Fibroblast of skin of back (primary cell): ENCODE measurements at places on chromosomes 16 and 17.

DNA sequence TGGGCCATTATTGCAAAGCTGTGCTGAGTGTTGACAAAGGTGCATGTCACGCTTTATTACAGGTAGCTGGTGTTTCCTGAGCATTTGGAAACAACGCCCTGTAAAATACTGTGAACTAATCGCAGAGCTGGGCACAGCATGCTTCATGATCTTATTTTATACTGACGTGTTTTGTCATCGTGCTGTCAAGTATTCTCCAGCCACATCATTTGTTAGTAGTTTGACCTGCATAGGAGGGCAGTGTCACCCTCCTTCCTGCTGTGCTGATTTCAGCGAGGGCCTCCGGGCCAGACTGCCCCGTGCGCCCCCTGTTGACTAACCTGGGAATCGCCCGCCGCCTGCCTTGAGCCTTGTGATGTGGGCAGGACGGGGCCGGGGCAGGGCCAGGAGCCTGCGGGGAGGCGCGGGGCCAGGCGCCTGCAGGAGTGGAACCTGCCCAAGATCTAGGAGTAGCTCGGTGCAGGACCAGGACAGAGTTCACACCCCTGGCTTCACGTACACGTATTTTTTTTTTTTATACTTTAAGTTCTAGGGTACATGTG lies 820.7 kb downstream of the KCNJ18 start:
- no peak for DNase-seq

GRCh38 chr16:62583414-62583813 lies 547.2 kb upstream of the CDH8 start:
- no peak for DNase-seq

GRCh38 chr16:30663038-30663437 lies 4.8 kb downstream of the FBRS start:
- DNase-seq: no peak

GRCh38 chr16:66434619-66435430 lies 7.7 kb downstream of the BEAN1 start:
- no peak for DNase-seq

GRCh38 chr17:63701868-63702720 lies 2.2 kb upstream of the LIMD2 start:
- no peak for DNase-seq

- DNase-seq: peak; percentile 88
These were observed at the start of gene NDUFB10 for GRCh38 chr16:1959269-1960039. TSS of gene NDUFB10 (plus strand) at chr16:1959538. CDS start at chr16:1959625, 87 bp downstream.

- no peak for DNase-seq
These were observed 93.8 kb downstream of the PGS1 start for GRCh38 chr17:78472035-78472905.

DNA sequence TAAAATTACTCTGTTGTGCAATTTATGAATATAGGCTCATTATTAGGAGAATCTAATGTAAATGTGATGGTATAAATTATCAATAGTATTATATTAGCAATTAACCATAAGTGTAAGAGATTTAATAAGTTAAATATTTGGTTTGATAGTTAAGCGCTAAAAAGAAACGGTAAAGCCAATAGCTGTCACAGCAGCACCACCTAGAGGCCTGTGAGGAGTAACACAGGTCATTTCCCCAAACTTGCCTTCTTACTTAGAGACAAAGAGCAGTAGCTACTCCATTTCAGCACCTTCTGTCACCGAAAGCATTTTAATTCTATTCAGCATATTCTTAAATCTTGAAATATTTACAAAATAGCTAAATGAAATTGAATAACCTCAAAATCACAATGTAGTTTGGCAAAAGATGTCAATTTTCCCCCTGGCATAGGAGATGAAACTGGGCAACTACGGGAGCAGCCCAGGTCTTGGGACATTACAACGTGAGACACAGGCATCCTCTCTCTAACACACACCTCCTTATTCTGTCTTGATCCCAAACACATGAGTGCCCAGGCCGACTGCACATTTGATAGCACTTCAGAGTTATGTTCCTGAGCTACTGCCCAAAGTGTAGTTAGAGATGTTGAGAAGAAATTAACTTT lies 14.3 kb upstream of the DYNLRB2 start:
- peak; percentile 63 for DNase-seq

DNA sequence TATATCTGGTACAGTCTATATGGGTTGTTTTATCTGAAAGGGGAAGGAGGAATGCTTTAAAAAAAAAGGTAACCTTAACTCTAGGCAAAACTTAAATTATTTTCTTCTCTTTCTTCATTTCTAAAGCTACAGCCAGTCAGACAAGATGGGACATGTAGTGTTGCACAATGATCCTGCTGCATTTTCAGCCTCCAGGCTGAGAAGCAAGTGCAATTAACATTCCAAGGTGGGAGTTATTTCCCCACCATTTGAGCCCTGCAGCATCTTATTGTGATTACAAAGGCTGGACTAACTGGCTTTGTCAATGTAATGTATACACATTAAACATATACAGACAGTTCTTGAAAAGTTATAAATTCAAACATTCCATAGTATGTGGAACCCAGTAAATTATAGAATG lies 22.6 kb upstream of the NF1 start:
- no peak for DNase-seq

DNA sequence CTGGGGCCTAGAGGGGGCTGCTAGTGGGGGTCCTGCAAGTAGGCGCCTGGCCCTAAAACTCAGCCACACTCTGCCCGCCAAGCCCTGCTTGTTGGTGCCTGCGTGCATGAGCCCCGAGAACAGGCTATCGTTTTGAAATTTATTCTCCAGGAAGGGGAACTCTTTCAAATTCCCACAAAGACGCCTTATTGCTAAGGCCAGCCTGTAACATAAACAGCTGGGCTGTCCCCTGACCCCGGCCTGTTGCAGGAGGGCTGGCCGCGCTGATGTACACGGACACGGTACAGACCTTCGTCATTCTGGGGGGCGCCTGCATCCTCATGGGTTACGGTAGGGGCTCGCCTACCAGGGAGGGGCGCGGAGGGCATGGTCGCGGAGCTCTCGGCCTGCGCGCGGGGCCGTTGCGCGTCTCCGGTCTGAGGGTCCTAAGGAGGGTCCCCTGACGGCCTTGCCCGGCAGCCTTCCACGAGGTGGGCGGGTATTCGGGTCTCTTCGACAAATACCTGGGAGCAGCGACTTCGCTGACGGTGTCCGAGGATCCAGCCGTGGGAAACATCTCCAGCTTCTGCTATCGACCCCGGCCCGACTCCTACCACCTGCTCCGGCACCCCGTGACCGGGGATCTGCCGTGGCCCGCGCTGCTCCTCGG lies 4.3 kb downstream of the SLC5A2 start:
- DNase-seq: no peak

- DNase-seq: no peak
These were observed 5.4 kb upstream of the SLC5A10 start for GRCh38 chr17:18946536-18946935.

DNA sequence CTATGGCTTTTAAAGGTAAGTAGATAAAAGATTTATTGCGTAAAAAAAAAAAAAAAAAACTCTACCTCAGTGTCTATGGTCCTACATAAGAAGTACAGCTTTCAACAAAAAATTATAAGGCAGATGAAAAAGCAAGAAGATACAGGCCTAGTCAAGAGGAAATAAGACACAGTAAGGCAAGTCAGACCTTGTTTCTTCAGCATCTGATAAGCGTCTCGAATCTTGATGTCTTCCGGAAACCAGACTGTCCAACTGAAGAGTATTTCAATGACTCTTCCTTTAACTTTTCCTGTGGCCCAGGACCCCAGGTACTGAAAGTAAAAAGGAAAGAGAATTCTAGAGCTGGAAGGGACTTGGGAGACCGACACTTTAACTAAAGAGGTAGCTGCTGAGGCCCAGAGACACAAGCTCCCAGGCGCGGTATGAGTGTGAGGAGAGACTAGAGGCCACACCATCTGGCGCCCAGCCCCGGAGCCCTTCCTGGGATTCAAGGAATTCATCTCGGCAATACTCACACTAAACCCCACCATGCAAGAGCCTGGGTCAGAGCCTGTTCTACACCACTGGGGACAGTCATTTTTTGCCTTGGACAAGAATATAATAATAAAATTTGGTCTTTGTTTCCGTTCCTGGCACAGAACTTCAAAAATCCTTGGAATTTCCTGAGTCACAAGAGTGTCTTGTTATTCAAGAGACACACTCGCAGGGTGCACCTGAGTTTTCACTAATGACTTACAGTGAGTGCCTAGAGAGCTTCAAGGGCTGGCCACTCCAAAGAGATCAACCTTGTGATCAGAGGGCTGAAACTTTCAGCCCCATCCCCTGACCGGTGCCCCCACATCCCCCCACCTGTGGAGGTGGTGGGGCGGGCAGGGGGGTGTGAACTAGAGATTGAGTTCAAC lies 18.6 kb downstream of the GGA2 start:
- DNase-seq: peak; percentile 67

DNA sequence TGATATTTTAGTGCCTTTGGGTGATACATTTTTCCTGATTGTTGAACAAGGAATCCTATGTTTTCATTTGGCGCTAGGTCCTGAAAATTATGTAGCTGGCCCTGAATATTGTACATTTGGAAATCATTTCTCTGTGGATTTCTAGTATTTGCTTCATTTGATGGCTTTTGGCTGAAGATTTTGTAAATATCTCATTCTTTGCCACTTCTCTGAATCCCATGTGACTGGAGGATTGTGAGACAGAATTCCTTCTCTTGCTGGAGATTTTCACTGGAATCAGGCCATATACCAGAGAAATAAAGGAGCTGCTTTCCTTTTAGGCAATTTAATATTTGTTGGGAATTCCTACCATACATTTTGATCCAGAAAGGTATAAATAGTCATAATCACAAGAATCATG lies 8.6 kb downstream of the KRT28 start:
- no peak for DNase-seq

GRCh38 chr17:50531428-50532025 lies 1.0 kb upstream of the EPN3 start:
- DNase-seq: no peak

GRCh38 chr16:89246383-89246902 lies 28.9 kb downstream of the ZNF778 start:
- DNase-seq: no peak

GRCh38 chr16:1519831-1520230 lies 13.6 kb upstream of the TMEM204 start:
- no peak for DNase-seq

- DNase-seq: no peak
These were observed 109.7 kb upstream of the CLEC3A start for GRCh38 chr16:77912617-77913016.

- no peak for DNase-seq
These were observed 14.8 kb downstream of the COX6A2 start for GRCh38 chr16:31413381-31413780.

DNA sequence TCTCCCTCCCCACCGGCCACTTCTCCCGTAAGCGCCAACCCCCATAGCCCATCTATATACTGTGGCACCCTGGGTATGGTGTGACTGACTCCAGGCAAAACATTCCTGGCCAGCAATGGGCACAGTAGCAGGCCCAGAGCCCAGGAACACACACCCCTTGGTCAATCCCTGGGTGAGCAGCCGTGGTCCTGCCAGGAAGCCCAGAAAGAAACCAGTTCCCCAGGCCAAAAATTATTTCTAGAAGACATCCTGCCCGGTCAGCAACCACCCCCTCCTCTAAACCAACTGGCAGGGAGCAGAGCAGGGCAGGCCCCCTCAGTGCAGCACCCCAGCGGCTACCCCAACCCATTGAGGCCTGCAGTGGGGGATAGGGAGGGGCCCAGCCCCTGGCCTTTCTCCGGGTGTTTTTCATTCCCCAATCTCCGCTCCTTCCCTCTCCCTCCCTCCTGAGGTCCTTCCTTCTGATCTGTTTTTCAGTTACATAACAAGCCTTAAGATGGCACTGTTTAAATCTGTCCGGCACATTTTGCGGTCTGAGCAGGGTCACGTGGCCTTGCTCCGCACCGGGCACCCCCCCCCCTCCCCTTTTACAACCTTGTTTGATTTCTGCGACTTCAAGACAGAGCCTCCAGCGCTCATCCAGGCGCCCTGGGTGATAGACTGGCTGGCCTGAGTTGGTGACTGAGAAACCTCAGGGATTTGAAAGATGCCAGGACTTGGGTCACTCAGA lies 2.0 kb downstream of the NPTX1 start:
- DNase-seq: peak; percentile 38

GRCh38 chr16:67750466-67750865 lies 31.4 kb upstream of the GFOD2 start:
- no peak for DNase-seq

- no peak for DNase-seq
These were observed 70.3 kb upstream of the MMP2 start for GRCh38 chr16:55408661-55409060.

- DNase-seq: peak; percentile 13
These were observed 14.1 kb upstream of the NDEL1 start for GRCh38 chr17:8421571-8421970.

DNA sequence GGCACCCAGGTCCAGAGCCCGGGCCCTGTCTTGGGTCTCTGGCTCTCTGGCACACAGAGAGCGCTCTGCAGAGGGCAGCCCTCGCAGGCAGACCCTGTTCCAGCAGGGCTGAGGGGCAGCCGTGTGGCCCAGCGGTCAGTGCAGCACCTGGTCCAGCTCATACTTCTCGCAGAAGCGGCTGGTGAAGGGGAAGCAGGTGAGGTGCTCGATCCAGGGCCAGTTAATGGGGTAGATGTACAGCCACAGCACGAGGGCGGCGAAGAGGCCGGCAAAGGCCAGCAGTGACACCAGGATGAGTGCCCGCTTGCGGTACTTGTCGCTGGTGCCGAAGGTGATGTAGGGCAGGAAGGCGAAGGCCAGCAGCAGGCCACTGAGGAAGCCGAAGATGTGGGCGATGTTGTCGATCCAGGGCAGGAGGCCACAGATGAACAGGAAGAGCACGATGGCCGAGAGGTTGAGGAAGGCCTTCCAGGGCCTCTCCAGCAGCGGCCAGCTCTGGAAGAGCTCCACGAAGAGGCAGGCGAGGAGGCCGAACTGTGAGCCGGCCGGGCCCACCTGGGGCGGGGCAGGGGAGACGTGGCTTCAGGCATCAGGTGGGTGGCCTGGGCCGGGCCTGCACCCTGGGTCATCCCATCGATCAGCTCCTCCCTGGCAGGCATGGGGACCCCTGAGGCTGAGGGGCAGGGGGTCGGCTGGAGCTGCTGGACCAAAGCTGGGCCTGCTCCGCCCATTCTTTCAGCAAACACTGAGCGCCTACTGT lies 4.3 kb downstream of the AANAT start:
- no peak for DNase-seq

DNA sequence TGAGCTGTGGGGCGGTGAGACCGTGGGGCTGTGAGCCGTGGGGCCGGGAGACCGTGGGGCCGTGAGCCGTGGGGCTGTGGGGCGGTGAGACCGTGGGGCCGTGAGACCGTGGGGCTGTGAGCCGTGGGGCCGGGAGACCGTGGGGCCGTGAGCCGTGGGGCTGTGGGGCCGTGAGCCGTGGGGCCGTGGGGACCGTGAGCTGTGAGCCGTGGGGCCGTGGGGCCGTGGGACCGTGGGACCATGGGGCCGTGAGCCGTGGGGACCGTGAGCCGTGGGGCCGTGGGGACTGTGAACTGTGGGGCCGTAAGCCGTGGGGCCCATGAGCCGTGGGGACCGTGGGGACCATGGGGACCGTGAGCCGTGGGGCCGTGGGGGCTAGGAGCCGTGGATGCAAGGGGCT lies 24.6 kb upstream of the PVALEF start:
- no peak for DNase-seq

- DNase-seq: peak; percentile 68
These were observed 17.4 kb downstream of the COL1A1 start for GRCh38 chr17:50184064-50184463.

- no peak for DNase-seq
These were observed 6.1 kb upstream of the CALB2 start for GRCh38 chr16:71352466-71352865.

- DNase-seq: no peak
These were observed 163.2 kb downstream of the WSCD1 start for GRCh38 chr17:6233339-6233738.
